ENCODE measurements at places on chromosomes 11 and 22.

DNA sequence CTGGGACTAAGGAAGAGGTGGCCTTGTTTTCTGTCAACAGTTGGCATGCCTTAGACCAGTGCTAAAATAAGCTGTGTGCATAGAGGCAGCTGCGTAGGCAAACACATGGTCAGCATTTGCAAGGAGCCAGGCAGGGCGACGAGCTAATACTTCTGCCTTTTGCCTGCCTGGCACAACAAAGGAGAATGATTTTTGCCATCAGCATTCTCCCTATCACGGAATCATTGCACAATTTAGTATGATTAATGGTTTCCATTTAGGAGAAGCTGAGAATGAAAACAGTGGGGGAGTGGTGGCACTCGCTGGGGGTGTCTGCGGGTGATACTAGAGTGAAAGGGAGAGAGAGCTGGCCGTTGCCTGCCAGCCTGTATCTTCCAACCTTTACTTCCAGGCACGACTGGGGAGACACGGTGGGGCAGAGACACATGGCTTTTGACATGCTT lies 336.0 kb downstream of the CADM1 start:
- DNase-seq = no peak

DNA sequence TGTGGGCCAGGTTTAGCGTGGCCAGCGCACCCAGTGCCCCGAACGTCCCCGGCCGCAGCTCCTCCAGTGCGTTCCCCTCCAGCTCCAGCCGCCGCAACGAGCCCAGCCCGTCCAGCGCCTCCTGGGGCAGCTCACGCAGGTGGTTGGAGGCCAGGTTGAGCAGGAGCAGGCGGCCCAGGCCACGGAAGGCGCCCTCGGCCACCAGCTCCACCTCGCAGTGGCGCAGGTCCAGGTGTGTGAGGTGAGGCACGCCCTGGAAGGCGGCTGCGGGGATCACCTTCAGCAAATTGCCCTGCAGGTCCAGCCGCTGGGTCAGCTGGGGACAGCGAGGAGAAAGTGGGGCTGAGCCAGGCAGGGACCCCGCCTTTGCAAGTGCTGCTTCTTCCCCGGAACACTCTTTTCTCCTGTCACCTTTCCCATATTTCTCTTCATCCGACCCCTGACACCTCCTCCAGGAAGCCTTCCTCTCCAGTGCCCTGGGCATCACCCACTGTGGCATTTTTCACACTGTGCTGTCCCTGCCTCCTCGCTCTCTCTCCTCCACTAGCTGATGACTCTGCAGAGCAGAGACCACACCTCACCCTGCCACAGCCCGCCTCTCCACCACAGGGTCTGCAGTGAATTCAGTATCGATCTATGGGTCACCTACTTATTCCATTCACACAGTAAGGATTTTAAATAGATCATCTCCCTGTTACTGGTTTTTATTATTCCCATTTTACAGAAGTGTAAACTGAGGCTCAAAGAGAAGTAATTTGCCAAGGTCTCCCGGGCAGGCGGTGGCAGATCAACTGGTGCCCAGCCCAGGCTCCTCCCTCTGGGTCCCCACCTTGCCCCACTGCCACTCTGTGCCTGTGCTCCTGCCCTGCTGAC lies 1.9 kb downstream of the CHADL start:
- DNase-seq = no peak

GRCh38 chr22:44442851-44443595 lies 55.0 kb downstream of the RTL6 start:
- DNase-seq = no peak

DNA sequence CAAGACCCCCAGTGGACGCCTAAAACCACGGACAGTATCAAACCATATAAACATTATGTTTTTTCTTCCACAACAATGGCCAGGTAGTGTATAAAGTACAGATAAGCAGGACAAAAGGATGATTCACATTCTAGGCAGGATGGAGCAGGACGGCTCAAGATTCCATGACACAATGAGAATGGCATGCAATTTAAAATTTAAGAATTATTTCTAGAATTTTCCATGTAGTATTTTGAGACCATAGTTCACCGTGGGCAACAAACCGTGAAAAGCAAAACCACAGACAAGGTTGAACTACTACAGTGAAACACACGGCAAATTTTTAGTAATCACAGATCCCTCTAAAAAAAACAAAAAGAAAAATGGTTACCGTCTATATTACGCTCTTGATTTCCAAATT lies 7.5 kb downstream of the NARS2 start:
- DNase-seq = no peak

DNA sequence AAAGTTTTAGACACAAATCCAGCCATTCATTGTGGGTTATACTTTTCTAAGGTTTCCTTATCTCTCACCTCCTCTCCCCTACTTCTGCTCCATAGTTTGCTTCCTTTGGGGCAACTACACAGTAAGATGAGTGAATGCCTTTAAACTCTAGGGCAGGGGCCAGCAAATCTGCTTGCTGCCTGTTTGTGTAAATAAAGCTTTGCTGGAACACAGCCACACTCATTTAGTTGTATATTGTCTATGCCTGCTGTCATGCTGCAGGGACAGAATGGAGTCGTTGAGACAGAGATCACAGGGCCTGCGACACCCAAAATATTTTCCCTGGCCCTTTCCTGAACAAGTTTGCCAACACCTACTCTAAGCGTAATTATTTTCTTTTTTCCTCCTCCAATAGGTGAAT lies 58.7 kb downstream of the TECTA start:
- DNase-seq = no peak

- no peak for DNase-seq
These were observed 12.3 kb downstream of the TSKU start for GRCh38 chr11:76795290-76795935.

- no peak for DNase-seq
These were observed 19.5 kb upstream of the ALKBH3 start for GRCh38 chr11:43861141-43861540.

GRCh38 chr11:36807871-36808270 lies 209.8 kb upstream of the RAG2 start:
- no peak for DNase-seq

DNA sequence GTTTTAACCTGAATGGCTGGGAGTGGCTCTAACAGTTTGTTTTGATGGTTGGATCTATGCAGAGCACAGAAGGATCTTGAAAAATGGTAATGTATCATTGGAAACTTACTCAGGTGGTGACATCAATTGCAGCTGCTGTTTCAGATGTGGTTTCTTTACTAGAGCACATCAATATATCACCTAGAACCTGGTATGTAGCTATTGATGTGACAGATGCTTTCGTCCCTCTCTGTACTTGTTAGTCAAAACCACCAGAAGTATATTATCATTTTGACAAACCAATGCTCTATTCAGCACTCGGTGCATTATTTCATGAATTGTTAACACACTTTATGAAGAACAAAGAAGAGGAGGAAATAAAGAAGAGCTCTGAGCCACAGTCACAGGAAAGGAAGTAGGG lies 26.6 kb upstream of the SCN3B start:
- peak; percentile 22 for DNase-seq

- no peak for DNase-seq
These were observed 12.1 kb downstream of the CCDC87 start for GRCh38 chr11:66580803-66581202.

GRCh38 chr11:100680070-100680469 lies 7.0 kb upstream of the ARHGAP42 start:
- DNase-seq = no peak

GRCh38 chr11:23423104-23423503 lies 562.8 kb upstream of the CCDC179 start:
- no peak for DNase-seq

DNA sequence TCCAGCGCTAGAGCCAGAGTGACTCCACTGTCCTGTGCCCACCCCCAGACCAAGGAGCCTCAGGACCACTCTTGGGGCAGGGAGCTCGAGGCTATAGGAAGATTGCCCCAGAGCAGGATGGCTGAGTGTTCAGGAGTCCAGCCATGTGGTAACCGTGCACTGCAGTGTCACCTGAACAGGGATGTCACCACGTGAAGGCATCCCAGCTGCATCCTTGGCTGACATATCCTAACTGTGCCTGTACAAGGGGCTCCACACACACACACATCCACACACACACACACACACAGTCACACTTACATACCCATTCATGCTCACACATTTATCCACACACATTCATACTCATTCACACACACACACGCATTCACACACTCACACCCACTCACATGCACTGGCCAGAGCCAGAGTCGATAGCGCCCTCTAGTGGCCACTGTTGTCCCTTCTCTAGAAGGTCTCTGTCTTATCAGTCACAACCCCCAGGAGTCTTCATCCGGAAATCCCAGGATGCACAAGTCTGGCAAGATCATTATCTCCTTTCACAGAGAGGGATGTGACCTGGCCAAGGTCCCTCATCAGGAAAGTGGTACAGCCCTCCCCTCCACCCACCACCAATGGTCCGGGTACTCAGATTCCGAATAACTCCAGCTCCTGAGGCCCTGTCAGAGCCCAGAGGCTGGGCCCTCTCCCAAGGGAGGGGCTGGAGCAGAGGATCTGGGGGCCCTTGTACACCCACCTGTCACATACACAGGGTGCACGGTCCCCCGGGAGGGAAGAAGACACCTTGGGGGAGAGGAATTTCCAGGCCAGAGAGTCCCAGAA lies 55.1 kb downstream of the IGLL5 start:
- peak; percentile 73 for DNase-seq

GRCh38 chr11:64870893-64871466 lies 7.4 kb downstream of the EHD1 start:
- DNase-seq = no peak

DNA sequence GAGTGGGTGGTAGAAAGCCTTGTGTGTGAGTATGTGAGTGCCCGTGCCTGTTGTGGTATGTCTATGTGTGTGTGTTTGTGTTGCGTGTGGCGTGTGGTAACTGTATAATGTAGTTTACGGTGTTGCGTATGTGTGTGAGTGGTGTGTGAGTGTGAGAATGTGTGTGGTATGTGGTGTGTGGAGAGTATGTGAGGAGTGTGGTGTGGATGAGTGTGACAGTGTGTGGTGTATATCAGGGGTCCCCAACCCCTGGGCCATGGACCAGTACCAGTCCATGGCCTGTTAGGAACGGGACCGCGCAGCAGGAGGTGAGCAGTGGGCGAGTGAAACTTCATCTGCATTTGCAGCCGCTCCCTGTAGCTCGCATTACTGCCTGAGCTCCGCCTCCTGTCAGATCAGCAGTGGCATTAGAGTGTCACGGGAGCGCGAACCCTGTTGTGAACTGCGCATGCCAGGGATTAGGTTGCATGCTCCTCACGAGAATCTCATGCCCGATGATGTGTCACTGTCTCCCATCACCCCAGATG lies 5.7 kb downstream of the UPK3A start:
- no peak for DNase-seq

DNA sequence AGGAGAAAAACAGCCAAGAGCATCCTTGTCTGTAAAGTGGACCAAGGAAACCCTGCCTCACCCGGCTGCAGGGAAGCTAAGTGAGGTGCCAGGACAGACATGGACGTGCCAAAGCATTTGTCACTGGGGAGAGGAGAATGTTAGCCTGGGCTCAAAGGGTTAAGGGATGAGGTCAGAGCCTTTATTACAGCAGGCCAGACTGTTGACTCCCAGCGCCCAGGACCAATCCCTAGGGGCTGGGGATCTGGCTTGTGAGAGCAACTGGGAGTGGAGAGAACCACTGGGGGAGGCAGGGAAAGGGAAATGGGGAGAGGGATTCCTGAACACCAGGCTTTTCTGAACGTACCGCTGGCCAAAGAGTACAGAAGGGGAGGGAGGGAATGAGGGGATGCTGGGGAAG lies 2.6 kb downstream of the CHRM1 start:
- DNase-seq = no peak

- DNase-seq = peak; percentile 32
These were observed 24.1 kb downstream of the NEAT1 start for GRCh38 chr11:65446446-65447277.

DNA sequence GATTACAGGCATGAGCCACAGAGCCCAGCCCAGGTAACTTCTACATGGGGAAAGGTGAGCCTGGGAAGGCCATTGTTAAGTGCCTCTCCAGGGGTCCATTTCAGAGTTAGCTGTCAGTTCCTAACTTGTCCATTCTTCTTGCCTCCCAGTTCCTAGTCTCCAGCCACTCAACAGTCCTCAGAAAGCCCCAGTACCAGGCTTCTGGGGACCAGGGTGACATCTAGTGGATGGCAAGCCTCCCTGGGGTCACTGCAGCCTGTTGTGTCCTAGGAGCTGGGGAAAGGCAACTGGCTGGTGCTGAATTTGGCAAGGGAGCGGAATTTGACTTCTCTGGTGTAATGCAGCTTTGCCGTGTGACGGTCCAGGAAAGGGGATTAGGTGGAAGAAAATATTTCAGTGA lies 2.1 kb downstream of the LGALS12 start:
- no peak for DNase-seq

- no peak for DNase-seq
These were observed 14.8 kb upstream of the RAC2 start for GRCh38 chr22:37258753-37259401.

DNA sequence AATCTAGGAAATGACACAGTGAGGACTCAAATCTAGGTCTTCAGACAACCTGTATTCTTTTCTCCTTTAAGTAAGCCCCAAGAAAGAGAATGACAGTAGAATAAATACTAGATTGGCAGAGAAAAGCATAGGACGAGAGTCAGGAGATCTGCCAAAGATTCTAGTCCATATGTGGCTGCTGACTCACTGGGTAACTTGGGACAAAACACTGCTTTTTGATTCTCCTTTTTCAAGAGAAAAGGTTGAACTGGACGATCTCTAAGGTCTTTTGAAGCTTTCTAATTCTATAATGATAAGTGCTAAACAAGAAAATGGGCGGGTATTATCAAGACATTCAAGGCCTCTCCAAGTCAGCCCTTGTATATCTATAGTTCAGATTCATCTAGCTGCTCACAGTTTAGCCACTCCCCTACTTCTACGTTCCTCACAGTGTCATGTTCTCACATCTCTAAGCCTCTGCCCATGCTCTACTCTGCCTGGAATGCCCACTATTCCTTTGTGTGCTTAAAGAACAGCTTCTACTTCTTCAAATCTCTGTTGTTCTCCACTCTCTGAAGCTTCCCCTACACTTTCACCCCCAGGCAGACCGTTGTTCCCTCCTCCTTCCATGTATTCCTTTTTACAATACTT lies 53.0 kb downstream of the RELT start:
- no peak for DNase-seq

GRCh38 chr22:26903030-26903856 lies 245.9 kb downstream of the MIAT start:
- no peak for DNase-seq

GRCh38 chr11:126034039-126034932 lies 28.4 kb downstream of the CDON start:
- DNase-seq = no peak

- no peak for DNase-seq
These were observed 18.4 kb upstream of the IL2RB start for GRCh38 chr22:37167981-37168647.

- peak; percentile 42 for DNase-seq
These were observed 737 bp downstream of the BCL2L13 start for GRCh38 chr22:17639247-17639741.

- no peak for DNase-seq
These were observed 131.0 kb downstream of the PLEKHA7 start for GRCh38 chr11:16883174-16883573.

GRCh38 chr22:50486561-50487289 lies at the start of gene MIOX:
TSS of gene MIOX (plus strand) at chr22:50486859. CDS start at chr22:50486898, 39 bp downstream.
- no peak for DNase-seq
